ENCODE measurements at places on chromosomes 11 and 22. TPM values are rescaled to one million over a fixed set of nuclear protein-coding genes. Genes with fewer than 3 reads are reported as not detected.

ROM1 gene
- total RNA-seq, result 10.8 TPM

DNA sequence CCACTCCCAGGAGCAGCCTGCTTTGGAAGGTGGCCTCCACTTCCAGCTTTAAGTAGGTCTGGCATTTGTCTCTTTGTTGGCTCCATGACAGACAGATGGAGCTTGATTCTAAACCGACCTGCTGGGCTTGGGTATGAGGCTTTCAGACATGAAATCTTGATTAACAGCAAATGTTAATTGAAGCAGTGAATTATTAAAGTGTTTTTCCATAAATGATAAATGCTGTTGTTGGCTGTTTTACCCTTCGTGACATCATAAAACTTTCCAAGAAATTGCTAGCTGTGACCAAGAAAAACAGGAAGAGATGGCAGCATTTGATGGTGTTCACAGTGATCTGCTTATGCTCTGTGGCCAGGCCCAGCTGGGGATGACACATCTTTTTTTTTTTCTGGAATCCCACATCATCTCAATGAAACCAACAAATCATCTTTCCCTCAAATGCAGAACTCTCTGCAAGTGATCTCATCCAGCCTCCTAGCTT, 66.1 kb downstream of the RBMXL2 start:
- DNase-seq, result no peak

DNA sequence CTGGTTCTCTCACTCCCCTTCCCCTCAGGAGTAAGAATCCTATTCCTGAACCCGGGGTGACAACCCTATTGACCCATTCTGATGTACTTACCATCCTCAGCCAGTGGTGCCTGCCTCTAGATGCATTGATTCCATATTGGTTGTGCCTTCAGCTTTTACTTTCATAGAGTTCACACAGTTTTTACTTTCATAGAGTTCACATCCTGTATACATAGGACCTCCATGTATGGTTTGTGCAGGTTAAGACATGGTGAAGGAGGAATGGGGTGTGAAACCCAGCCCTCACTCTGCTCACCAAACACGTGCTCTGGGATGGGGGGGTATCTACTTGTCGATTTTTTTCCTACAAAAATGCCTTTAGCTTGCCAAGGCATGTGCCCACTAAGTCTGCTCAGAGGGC, 105.6 kb upstream of the TBCEL start:
- no peak for DNase-seq

GRCh38 chr11:122150216-122151124, 34.5 kb upstream of the BLID start:
- DNase-seq, result no peak

DNA sequence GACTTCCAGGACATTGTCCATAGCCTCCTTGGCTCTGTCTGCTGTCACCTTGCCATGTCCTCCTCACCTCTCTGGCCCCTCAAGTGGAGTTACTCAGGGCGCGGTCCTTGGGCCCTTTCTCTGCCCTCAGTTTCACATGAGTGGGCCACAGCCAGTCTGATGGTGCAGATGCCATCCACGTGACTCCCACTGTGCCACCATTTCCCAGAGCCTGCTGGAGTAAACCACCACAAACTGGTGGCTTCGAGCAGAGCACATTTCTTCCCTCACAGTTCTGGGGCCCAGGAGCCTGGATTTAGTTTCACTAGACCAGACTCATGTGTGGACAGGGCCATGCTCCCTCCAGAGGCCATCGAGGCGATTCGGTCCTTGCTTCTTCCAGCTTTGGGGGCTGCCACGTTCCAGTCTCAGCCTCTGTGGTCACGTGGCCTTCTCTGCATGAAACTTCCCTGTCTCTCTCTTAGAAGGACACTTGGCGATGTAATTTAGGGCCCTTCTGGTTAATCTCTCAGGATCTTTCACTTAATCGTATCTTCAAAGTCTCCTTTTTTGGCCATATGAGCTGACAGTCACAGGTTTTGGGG, 14.6 kb downstream of the SMARCB1 start:
- no peak for DNase-seq

DNA sequence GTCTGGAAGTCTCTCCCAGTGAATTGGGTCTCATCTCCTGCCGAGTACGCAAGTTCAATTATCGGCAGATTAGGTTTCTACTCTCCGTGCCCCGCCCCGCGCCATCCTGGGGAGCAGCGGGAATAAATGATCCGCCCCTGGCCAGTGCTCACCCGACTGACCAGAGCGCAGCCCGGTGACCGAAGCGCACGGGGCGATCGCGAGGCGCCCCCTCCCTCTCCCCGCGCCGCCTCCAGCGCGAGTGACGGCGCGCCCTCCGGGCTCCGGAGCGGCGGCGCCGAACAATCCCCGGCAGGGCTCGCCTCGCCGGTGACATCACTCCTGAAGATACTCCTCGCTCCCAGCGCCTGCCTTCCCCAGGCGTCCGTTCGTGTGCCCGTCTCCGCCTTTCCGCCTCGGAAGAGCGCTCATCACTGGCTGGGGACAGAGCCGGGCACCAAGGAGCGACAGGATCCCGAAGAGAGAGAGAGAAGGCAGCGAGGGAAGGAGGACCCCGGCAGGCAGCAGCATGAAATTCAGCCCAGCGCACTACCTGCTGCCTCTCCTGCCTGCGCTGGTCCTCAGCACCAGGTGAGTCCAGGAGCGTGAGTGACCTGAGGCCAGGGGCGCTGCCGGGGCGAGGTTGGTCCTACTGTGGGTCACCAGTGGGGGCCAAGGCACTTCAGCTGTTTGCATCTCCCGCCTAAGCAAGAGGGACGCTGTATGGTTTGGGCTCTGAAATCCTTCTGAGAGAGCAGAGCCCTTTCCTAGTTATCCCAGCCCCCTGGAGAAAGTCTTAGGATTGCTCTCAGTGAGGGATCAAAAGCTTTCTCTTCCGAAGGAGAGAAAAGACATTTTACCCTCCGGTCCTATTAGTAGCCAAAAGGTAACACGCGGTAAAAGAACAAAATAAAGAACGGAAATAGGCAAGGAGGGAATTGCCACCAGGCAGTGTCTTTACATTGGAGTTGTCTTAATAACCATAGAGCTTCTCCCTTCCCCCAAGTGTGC, at the start of gene LUZP2:
Gene LUZP2, plus strand, starts transcription at position 318 of the 990 bp plus-strand sequence.
- no peak for DNase-seq

GRCh38 chr11:34836958-34837856, 79.0 kb downstream of the APIP start:
- no peak for DNase-seq

DNA sequence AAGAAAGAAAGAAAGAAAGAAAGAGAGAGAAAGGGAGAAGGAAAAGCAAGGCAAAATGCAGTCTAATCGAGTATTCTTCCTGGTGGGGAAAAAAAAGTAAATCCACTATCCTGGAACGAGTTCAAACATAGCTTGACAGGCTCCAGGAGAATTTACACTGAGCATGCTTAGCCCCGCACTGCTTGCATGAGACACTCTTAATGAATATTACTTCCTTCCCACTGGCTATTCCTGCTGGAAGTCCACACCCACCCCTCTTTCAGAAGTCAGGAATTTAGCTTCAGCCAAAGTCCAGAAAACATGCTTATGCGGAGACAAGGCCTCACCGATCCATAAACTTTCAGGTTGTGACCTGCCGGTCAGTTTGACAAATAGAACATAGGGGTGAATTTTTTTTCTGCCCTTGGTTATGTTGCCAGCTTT, 251.8 kb upstream of the BLID start:
- DNase-seq, result no peak

SCN3B gene
- 0.06 TPM for total RNA-seq

DNA sequence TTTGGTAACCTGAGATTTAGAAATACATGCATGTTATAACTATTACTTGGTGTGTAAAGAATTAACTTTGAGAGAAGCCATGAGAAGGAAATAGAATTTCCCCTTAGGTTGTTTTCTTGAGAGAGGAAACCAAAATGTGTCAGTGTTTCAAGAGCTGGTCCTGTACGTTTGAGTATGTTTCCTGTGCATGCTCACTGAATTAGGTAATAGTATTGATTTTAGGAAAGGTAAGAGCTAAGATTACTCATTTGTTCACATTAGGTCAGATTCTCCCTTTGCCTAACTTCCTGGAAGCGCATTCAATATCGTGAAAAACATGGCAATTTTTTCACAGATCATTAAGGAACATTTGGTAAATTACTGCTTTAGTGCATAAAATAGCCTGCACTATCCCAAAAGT, 49.3 kb upstream of the RDX start:
- no peak for DNase-seq

TOB2 gene
- total RNA-seq, result 30.5 TPM

DNA sequence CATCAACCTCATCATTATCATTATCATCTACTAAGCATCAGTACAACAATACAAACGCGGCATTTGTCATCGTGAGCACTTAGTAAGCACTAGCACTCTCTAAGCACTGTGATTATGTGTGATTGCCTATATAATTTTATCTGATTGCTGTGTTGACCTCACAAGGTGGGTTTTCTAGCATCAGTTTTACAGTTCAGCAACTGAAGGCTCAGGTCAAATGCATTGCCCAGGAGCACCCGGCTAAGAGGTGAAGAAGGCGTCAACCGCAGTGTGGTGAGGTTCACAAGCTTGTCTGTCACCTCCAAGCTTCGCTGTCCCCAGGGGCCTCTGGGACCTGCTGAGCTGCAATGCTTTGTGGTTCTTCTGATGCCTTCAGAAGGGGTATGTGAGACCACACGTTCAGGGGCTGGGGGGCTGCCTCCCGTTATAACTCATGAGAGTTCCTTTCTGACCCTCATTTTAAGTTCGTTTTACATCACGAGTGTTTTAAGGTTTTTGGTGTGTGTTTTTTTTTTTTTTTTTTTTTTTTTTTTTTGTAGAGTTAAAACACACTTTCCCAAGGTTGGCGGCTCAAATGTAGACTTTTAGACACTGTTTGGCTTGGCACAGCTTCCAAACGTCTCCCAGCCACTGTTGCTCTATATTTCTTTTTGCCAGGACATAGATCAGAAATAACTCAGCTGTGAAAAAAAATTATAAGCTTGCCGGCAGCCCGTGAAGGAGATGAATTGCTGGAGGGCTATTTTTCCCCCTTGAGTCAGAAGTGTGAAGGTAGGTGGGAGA, 33.8 kb upstream of the SCUBE1 start:
- no peak for DNase-seq

- DNase-seq, result no peak
Measured at GRCh38 chr11:15117751-15118150, 3.0 kb downstream of the INSC start.

DNA sequence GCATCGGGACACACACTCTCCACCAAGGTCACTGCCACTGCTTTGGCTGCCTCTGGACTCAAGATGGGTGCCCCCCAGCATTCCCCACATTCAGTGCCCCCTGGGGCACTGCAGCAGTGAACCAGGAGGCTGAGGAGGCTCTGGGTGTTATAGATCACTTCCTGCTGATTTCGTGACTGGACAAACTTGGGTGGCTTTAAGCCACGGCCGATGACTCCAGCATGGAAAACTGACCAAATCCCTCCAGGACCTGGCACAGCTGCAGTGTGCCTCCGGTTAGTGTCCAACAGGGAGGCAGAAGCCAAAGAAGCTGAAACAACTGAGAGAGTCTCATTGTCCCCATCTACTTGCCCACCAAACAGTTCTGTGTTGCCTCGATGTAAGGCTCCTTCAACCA, 1.2 kb upstream of the GANAB start:
- no peak for DNase-seq
